Skeletal muscle tissue (tissue), 5 donors: ENCODE measurements at places on chromosomes 1 and 21. TPM values are rescaled to one million over a fixed set of nuclear protein-coding genes. Genes with fewer than 3 reads are reported as not detected.

Gene NR1I3
- total RNA-seq, result not detected

Gene NUAK2
- total RNA-seq, result 1.0 TPM

Gene GREM2
- total RNA-seq, result 2.6 TPM

Gene ZYG11A
- total RNA-seq, result not detected

Gene TP73
- total RNA-seq, result not detected

Gene PGLYRP3
- not detected for total RNA-seq

Gene C4BPA
- 0.52 TPM for total RNA-seq

Gene DPH2
- total RNA-seq, result 9.9 TPM

Gene BGLAP
- 1.0 TPM for total RNA-seq

Gene RABIF
- 6.8 TPM for total RNA-seq

Gene CLDN19
- 1.6 TPM for total RNA-seq

Gene PTPN22
- 1.0 TPM for total RNA-seq

Gene S100A1
- 0.52 TPM for total RNA-seq

Gene C21orf58
- total RNA-seq, result 3.1 TPM

Gene MCOLN2
- total RNA-seq, result not detected

Gene TCHH
- total RNA-seq, result not detected

Gene PTCH2
- 1.6 TPM for total RNA-seq

Gene OR2L3
- not detected for total RNA-seq

Gene CD164L2
- not detected for total RNA-seq

Gene CLCN6
- total RNA-seq, result 3.7 TPM

Gene C1orf146
- total RNA-seq, result not detected

Gene PTGS2
- total RNA-seq, result 1.0 TPM

Gene ATAD3B
- total RNA-seq, result 16.7 TPM

Gene KRTAP13-3
- total RNA-seq, result not detected

Gene BCAN
- under 0.01 TPM for total RNA-seq

Gene CDK18
- 3.7 TPM for total RNA-seq

Gene FOXD2
- under 0.01 TPM for total RNA-seq

Gene FCRL6
- total RNA-seq, result not detected

Gene ARHGAP30
- total RNA-seq, result 4.2 TPM

Gene DYNLT5
- total RNA-seq, result 0.52 TPM

Gene RIPPLY3
- not detected for total RNA-seq

Gene HPCAL4
- 0.52 TPM for total RNA-seq

Gene SYCP1
- not detected for total RNA-seq

Gene TMEM61
- total RNA-seq, result not detected

Gene TMCO1
- total RNA-seq, result 24.5 TPM

Gene SAMSN1
- 3.1 TPM for total RNA-seq

Gene SH2D1B
- total RNA-seq, result 0.52 TPM

Gene RGS13
- under 0.01 TPM for total RNA-seq

Gene CR1
- 4.7 TPM for total RNA-seq

Gene KIF14
- 1.0 TPM for total RNA-seq

Gene ARHGAP29
- 39.1 TPM for total RNA-seq

Gene TNNT2
- 89.2 TPM for total RNA-seq

Gene FCN3
- total RNA-seq, result not detected

Gene PLA2G2E
- not detected for total RNA-seq

Gene ARHGEF16
- total RNA-seq, result 0.52 TPM

Gene FMO1
- total RNA-seq, result 5.7 TPM
